ENCODE measurements at places on chromosomes 16 and 17.

DNA sequence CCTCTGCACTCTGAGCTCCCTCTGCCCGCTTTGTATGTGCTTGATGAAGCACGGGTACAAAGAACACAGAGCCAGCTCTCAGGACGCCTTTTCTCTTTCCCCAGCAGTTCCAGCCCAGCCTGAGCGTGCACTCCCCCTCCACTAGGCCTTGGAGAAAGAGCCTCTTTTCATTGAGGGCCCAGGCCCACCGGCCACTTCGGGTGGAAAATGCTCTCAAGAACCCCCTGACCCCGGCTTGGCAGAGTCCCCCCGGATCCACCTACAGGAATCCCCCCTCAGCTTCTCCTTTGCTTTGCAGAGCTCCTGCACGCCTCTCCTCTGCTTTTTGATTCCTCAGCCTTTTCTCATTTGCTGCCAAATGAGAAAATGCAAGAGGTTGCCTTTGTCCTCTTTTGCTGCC, 30.2 kb downstream of the MRC2 start:
- no peak for DNase-seq

DNA sequence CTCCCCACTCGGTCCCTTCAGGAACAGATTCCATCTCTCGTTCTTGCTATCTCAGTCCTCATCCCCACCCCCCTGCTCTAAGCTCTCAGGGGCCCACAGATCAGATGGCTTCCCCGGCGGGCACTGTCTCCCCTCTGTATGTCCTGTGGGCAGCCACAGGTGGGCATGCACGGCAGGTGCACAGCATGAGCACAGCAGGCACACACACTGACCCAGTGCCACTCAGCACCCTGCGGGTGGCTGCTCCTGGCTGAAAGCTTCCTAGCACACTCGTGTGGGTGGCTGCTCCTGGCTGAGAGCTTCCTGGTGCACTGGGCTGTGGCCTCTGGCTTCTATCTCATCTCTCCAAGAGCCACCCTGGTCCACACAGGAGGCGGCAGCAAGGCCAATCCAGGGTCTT, 44.5 kb upstream of the SMIM36 start:
- DNase-seq = no peak

- DNase-seq = no peak
These were observed 123.9 kb downstream of the RPTOR start for GRCh38 chr17:80668375-80669148.

DNA sequence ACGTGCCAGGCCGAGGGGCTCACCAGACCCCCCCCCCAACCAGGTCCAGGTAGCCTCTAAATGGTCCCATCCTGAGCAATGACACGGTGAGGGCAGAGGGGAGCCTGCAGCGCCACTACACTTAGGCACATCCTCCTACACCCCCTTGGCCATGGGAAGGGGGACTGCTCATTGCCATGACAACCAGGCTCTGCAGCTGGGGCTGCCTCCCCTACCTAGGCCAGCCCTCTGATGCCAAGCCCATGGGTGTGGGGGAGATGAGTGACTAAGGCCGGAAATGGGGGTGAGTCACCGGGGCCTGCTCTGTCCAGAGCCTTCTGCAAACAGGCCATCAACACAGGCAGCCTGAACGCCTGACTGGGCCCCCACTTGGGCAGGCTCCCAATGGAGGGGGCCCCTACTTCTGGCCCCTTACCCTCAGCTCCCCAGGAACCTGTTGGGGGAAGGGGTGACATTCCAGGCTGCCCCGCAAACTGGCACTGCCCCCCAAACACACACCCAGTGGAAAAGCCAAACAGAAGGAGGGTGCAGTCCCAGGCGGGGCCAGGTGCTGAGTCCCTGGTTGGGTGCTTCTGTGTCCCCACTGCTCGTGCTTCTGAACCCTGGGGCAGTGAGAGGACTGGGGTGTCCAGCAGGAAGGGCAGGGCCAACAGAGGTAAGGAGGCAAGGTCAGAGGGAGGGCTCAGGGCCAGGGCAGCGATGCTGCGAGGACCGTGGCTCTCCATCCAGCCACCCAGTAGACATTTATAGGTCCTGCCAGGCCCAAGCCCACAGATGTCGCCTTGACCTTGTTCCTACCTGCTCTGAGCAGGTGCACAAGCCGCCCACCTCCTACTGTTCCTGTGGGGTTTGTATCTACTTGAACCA, 8.2 kb downstream of the PLCD3 start:
- no peak for DNase-seq

GRCh38 chr17:39920218-39921210, 2.1 kb upstream of the GSDMB start:
- no peak for DNase-seq

- DNase-seq = no peak
These were observed 2.5 kb downstream of the C1QTNF8 start for GRCh38 chr16:1093284-1094123.
